ENCODE measurements at places on chromosomes 11 and 22. TPM values are rescaled to one million over a fixed set of nuclear protein-coding genes. Genes with fewer than 3 reads are reported as not detected.

- no peak for DNase-seq
Measured at GRCh38 chr11:35334385-35335090, 84.8 kb downstream of the SLC1A2 start.

The IGSF9B gene
- 0.07 TPM for total RNA-seq

- DNase-seq, result no peak
Measured at GRCh38 chr22:37378642-37379058, 48.6 kb downstream of the ELFN2 start.

The MRGPRX4 gene
- total RNA-seq, result not detected

DNA sequence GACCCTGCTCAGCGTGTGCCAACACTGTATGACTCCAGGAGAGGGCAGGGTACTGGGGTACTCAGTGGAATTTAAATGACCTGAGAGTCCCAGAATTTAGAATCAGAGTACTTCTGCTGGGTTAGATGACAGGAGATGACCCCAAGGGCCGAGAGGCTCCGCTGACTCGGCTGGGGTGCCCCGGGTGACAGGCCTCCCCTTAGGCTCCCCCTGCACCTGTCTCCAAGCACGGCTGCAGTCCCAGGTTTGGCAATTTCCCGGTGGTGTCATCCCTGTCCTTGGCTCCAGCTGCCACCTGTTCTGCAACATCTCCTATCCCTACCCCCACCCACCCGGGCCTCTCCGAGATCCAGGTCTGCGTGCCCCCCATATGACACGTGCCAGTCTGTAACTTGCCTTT, 1.3 kb downstream of the ACTN3 start:
- DNase-seq, result no peak

The TUBA8 gene
- 7.3 TPM for total RNA-seq

The SYT7 gene
- total RNA-seq, result 0.18 TPM

DNA sequence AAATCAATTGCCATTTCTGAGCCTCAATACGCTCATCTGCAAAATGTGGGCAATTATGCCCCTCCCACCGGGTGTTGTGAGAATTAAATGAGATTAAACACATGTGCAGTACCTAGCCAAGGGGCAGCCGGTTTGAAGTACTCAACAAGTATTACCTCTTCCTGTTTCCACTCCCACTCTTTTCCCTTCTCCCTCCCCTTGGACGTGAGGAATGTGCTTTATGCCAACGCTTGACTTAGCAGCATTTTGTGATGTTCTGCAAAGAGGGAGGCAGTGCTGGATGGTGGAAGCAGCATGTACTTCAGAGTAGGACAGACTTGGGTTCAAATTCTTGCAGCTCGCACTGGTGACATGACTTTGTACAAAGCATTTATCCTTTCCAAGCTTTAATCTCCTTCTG, 306.0 kb downstream of the BUD13 start:
- DNase-seq, result no peak

The LRRC56 gene
- total RNA-seq, result 0.46 TPM

- DNase-seq, result no peak
Measured at GRCh38 chr22:36366291-36366708, 21.5 kb downstream of the MYH9 start.

The APOL5 gene
- not detected for total RNA-seq

- no peak for DNase-seq
Measured at GRCh38 chr22:20840646-20841371, 17.8 kb downstream of the PI4KA start.
